ENCODE measurements at places on chromosomes 11 and 22. TPM values are rescaled to one million over a fixed set of nuclear protein-coding genes. Genes with fewer than 3 reads are reported as not detected.

The HEPHL1 gene
- not detected for total RNA-seq

The NRXN2 gene
- 48.4 TPM for total RNA-seq

The GPR83 gene
- total RNA-seq: 0.21 TPM

- H3K4me3 ChIP-seq: no peak overlapping the region
- DNase-seq: no peak
- H3K36me3 ChIP-seq: no peaks in the 10 kb centered on the region
- no peaks in the 10 kb centered on the region for H3K4me1 ChIP-seq
- no peak overlapping the region for H3K27ac ChIP-seq
- H3K27me3 ChIP-seq: no peaks in the 10 kb centered on the region
Measured at GRCh38 chr22:48753752-48754517, 1073.7 kb downstream of the BRD1 start.

DNA sequence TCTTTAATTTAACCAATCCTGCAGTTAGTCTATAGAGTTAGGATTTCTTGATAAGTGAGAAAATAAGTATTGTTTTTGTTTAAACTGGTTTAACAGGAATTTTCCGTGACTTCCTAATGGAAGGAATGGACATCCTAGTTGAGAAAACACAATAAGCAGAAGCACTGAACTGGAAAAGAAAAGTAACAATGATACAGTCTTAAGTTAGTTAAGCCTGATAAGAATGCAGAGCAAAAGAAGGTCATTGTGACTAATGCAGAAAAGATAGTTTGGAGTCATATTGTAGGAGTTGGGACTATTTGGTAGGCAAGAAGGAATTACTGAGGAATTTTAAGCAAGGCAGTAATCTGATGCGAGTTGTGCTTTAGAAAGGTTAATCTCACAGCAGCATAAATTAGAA is 11.7 kb downstream of the RNF141 start:
- no peaks in the 10 kb centered on the region for H3K36me3 ChIP-seq
- H3K27me3 ChIP-seq: no peaks in the 10 kb centered on the region
- no peak for DNase-seq

DNA sequence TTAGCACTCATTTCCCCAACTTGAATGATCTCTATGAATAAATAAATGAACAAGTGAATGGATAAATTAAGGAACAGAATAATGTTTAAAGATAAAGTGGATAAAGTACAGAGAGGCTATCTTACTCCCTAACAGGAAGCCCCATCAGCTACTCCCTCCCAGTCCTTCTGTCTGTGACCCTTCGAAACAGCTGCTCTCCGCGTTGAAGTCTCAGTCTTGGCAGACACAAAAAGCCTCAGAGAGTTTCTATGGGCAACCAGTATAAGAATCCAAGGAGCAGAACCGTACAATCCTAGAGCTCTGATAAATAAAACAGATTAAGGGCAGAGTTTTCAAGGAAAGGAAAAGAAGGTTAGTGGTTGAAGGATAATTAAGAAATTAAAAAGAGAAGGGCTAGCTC is 35.0 kb downstream of the GUCY1A2 start:
- no peak for DNase-seq
- no peaks in the 10 kb centered on the region for H3K36me3 ChIP-seq
- peak overlapping the region; percentile 77 for H3K27ac ChIP-seq
- no peak overlapping the region for H3K4me3 ChIP-seq
- H3K4me1 ChIP-seq: peaks cover 7% of the 10 kb centered on the region
- no peaks in the 10 kb centered on the region for H3K27me3 ChIP-seq

All from uterus (tissue), 4 donors.